ENCODE measurements at places on chromosomes 11 and 22. TPM values are rescaled to one million over a fixed set of nuclear protein-coding genes. Genes with fewer than 3 reads are reported as not detected.
A peak's percentile ranks its signal among the peaks of the same experiment; 100 is the strongest.

Gene RTN4RL2
- 0.35 TPM for total RNA-seq

DNA sequence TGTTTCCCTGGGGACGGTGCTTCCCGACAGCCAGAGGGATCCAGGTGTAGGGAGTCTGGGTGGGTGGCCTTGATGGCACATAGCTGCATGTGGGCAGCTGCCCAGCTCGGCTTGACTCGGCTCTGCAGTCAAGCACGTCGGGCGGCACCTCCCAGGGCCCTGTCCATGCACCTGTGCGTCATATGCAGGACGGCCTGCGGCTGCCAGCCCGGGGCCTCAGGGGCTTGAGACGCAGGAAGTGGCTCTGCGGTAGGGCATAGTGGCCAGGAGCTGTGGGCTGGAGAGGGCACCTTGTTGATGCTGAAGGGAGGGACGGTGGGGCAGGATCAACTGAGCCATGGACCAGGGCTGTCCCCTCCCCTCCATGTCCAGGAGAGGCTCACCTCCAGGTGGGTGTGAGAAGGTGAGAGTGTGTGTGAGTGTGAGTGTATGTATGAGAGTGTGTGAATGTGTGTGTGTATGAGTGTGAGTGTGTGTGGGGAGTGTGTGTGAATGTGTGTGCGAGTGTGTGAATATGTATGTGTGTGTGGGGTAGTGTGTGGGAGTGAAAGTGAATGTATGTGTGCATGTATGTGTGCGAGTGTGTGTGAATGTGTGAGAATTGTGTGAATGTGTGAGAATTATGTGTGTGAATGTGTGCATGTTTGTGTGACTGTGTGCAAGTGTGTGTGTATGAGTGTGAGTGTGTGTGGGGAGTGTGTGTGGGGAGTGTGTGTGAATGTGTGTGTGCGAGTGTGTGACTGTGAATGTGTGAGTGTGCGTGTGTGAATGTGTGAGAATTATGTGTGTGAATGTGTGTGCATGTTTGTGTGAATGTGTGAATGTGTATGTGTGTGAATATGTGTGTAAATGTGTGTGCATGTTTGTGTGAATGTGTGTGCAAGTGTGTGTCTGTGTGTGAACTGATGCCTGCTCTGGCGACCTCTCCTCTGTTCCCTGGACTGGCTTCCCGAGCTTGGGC is 5.7 kb upstream of the SUN2 start:
- H3K4me3 ChIP-seq: no peak overlapping the region
- peaks cover 11% of the 10 kb centered on the region for H3K36me3 ChIP-seq
- no peak overlapping the region for H3K27ac ChIP-seq
- H3K27me3 ChIP-seq: no peaks in the 10 kb centered on the region

Gene SMTNL1
- total RNA-seq: not detected

DNA sequence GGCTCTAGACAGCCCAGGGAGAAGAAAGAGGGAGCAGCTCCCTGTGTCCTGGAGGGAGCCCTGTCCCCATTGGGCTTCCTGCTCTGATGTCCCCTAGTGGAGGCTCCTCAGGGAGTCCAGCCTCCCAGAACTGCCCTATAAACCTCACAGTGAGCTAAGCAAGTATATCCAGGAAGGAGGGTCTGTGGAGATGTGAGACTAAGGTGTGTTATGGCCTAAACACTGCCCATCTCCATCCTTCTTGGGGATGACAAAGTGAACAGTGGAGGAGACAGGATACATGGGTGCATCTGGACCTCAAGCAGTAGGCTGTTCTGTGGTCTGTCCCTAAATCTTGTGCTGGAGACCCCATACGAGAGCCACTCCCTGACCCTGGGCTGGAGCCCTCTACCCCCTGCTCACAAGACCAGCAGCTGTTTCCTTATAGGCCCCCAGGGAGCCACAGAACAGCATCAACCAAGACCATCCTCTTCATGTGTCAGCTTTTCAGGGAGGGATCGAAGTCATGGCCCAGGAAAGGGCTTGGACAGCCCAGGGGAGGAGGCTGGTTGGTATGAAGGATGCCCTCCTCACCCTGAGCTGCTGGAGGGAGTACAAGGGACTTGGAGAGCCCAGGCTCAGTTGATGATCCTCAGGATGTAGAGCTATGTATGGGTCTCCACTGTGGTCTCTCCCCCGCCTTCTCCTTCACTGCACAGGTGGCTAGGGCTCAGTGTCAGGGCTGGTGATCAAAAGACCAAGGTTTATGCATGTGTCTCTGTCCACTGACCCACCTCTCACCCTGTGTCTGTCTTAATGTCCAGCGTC is 49.7 kb upstream of the TOP3B start:
- H3K36me3 ChIP-seq: no peaks in the 10 kb centered on the region
- no peak overlapping the region for H3K27ac ChIP-seq

DNA sequence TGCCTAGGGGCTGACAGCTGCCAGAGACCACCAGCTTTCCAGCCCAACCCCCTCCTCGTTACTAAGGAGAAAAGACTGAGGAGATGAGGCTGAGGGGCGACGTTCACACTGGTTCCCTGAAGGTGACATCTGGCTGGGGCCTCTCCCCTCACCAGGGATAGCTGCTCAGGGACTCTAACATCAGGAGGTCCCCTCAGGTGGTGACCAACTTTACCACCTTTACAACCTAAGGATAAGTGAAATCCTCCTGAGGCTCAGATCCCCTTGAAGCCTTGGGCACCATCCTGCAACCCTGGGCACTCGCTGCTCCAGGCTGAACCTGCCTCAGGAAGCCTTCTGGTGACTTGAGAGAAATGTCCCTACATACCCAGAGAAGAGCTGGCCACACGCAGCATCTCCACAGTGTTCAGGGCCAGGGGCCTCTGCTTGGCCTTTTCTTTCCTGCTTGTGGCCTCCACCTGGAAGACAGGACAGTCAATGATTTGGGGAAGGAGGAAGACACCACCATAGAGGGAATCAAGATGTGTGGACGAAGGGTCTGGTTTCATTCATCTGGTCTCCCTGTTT is 12.4 kb upstream of the PPM1F start:
- H3K27ac ChIP-seq: no peak overlapping the region
- no peak for DNase-seq
- H3K36me3 ChIP-seq: peaks cover 35% of the 10 kb centered on the region

- no peaks in the 10 kb centered on the region for H3K27me3 ChIP-seq
- DNase-seq: no peak
- no peaks in the 10 kb centered on the region for H3K4me1 ChIP-seq
- no peak overlapping the region for H3K4me3 ChIP-seq
- peaks cover 17% of the 10 kb centered on the region for H3K36me3 ChIP-seq
Measured at GRCh38 chr22:29977107-29977506, 94.1 kb downstream of the MTMR3 start.

DNA sequence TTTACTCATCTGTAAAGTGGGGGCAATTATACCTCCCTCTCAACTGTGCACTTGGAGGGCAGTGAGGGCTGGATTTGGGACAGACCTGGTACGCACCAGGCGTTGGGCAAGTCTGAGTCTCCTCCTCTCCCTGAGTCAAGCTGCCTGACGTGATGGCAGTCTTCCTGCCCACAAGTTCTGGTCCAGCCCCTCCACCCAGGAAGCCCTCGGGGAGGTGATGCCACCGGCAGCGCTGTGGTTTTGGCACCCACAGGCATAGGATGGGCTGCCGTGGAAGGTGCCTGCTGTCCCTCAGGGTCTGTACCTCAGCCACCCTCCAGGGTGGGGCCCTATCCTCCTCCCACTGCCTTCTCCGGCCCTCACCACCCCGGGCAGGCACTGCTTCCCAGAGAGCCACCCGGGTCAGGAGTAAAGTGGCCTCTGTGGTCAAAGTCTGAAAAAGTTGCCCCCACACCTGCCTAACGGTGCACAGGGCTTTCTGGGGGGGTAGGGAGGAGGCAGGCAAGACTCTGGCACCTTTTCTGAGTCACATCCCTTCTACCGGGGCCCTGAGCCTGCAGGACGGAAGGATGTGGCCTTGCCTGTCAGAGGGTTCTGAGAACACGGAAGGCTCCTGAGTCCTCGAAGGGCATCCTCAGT is 6.5 kb upstream of the APOBEC3H start:
- peaks cover 100% of the 10 kb centered on the region for H3K4me1 ChIP-seq
- H3K27ac ChIP-seq: peak overlapping the region; percentile 96
- peak overlapping the region; percentile 73 for H3K4me3 ChIP-seq
- H3K36me3 ChIP-seq: peaks cover 52% of the 10 kb centered on the region
- no peaks in the 10 kb centered on the region for H3K27me3 ChIP-seq

- H3K27me3 ChIP-seq: peaks cover 24% of the 10 kb centered on the region
- no peaks in the 10 kb centered on the region for H3K4me1 ChIP-seq
- H3K27ac ChIP-seq: no peak overlapping the region
- no peaks in the 10 kb centered on the region for H3K36me3 ChIP-seq
Measured at GRCh38 chr22:32219026-32219425, 14.2 kb upstream of the RFPL2 start.

- no peak overlapping the region for H3K4me3 ChIP-seq
- no peak for DNase-seq
- no peaks in the 10 kb centered on the region for H3K4me1 ChIP-seq
Measured at GRCh38 chr11:81839976-81840375, 893.7 kb downstream of the FAM181B start.

DNA sequence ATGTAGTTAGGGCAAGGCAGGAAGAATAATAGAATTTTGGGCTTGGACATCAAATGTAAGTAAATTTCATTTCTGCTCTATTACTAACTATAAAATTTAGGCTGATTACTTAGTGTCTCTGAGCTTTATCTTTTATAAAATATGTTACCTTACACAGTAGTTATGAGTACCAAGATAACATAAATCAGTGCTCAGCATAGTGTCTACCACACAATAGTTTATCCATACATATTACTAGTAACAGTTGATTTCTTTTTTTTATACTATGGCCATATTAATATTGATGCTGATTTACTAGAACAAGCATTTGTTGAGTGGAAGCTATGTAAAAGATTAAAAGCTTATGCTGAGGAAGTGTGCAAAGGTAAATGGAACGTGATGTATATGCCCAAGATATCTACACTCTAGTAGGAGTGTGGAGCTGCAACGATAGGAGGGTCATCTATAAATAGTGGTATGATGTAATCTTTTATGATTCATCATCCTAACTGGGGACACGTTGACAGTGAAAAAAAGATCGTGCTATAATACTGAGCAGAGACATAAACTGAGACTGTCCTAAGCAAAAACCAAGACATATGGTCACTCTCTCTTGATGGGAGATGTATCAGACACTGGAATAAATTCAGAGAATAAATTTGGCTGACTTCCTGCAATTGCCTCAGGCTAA is 8.7 kb upstream of the SLC5A12 start:
- H3K27me3 ChIP-seq: no peaks in the 10 kb centered on the region
- no peak overlapping the region for H3K27ac ChIP-seq
- H3K4me3 ChIP-seq: no peak overlapping the region
- H3K36me3 ChIP-seq: no peaks in the 10 kb centered on the region

- H3K36me3 ChIP-seq: no peaks in the 10 kb centered on the region
- H3K4me1 ChIP-seq: no peaks in the 10 kb centered on the region
- no peak overlapping the region for H3K27ac ChIP-seq
- H3K27me3 ChIP-seq: no peaks in the 10 kb centered on the region
- DNase-seq: no peak
- H3K4me3 ChIP-seq: no peak overlapping the region
Measured at GRCh38 chr11:92268546-92268945, 43.9 kb downstream of the FAT3 start.

DNA sequence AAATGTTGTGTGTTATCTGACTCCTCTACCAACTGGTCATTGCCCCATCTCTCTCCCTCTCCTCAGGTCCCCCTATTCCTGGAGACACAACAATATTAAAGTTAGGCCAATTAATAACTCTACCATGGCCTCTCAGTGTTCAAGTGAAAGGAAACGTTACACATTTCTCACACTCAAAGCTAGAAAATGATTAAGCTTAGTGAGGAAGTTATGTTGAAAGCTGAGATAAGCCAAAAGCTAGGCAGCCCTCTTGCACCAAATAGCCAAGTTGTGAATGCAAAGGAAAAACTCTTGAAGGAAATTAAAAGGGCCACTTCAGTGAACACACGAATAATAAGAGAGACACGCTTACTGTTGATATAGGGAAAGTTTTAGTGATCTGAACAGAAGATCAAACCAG is 6.9 kb downstream of the DLG2 start:
- no peak for DNase-seq
- no peaks in the 10 kb centered on the region for H3K36me3 ChIP-seq
- no peak overlapping the region for H3K4me3 ChIP-seq
- no peaks in the 10 kb centered on the region for H3K27me3 ChIP-seq
- H3K27ac ChIP-seq: no peak overlapping the region
- H3K4me1 ChIP-seq: peaks cover 10% of the 10 kb centered on the region

GRCh38 chr22:26377170-26377830 is 51.8 kb upstream of the ASPHD2 start:
- H3K27ac ChIP-seq: no peak overlapping the region
- H3K27me3 ChIP-seq: peaks cover 44% of the 10 kb centered on the region
- H3K4me3 ChIP-seq: no peak overlapping the region
- H3K4me1 ChIP-seq: peaks cover 4% of the 10 kb centered on the region
- H3K36me3 ChIP-seq: no peaks in the 10 kb centered on the region

- H3K27me3 ChIP-seq: no peaks in the 10 kb centered on the region
- peaks cover 46% of the 10 kb centered on the region for H3K36me3 ChIP-seq
- no peak for DNase-seq
- no peak overlapping the region for H3K27ac ChIP-seq
Measured at GRCh38 chr11:4065086-4065485, 29.5 kb upstream of the RRM1 start.
